ENCODE measurements at places on chromosomes 7 and 10.

DNA sequence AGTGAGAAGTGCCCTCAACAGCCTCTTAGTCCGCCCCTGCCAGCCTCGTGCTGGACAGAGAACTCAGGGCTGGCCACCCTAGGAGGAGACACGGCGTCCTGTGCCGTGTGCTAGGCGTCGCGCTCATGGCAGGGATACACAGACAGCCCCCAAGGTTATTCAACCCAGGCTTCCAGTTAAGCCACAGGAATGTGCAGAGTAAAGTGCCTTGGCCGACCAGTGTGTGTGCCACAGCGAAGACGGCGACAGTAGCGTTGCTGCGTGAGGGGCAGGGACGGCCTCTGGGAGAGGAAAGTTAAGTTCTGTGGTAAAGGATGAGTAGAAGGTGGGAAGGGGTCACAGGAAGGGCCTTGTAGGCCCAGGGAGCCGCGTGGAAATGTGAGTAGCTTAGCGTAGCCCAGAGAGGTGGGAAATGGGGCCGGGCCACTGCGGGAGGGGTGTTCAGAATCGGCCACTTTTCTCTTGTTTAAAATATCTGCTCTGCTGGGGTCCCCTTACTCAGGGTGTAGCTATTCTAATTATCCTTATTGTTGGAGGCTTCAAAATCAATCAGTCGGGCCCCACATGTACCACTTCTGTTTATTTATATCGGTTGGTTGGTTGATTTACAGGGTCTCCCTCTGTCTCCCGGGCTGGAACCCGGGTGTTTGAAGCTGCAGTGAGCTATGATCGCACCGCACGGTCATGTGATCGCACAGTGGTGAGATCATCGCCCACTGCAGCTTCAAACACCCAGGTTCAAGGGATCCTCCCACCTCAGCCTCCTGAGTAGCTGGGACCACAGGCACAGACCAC lies 24.5 kb downstream of the TMEM120A start:
- no peak for DNase-seq

DNA sequence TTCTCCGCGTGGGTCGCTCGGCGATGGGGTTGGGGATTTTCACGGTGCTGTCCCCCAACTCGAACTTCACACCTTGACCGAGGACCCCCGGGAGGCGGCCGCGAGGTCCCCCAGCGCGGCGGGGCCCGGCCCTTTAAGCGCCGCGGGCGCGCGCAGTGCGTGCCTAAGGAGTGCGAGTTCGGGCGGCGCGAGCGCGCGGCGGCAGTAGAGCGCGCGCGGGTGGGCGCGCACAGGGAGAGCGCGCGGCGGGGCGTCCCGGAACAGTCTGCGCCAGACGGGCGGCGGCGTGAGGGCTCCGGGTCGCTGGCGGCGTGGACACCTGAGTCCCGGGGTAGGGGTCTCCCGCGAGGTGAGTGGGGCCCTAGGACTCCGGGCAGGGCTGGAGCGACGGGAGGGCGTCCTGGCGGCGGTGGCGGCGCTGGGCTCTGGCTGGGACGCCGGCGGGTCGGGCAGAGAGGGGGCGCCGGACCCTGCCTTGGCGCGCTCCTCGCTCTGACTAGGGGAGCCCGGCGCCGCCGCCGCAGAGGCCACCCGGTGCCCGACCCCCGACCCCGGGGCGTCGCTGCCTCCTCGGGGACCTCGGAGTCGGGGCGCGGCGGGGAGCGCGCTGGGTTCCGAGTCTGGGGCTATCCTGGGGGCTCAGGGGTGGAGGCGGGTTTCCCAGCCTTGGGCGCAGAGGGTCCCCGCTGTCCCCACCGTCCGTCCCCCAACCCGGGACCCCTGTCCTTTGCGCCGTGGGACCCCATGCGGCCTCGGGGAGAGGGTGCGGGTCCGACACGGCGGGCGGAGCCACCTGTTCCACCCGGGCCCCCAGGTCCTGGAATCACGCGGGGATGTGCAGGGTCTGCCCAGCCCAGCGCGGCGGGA lies at the start of gene PROSER2:
PROSER2 (plus strand) TSS at position 235 of the 867 bp plus-strand sequence. CDS start 28,722 bp downstream, outside the sequence.
- DNase-seq, result peak; percentile 30

- DNase-seq, result no peak
These were observed 35.0 kb downstream of the GNA12 start for GRCh38 chr7:2808891-2809665.

DNA sequence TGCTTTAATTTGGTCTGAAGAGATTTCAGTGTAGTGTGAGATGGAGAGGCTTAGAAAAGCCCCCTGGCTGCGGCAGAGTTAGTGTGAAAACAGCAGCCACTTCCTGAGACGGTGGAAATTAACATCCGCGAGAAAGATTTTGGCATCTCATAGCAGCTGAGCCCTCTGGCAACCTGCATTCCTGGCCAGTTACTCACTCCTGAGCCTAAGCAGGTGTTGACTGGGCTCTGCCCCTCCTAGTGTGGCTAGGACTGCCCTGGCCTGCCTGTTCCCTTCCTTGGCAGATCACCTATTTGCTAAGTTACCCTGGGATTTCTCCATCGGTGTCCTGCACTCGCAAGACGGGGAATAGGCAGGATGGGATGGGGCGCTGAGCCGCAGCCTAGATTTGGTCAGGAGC lies 57.6 kb upstream of the LMTK2 start:
- peak; percentile 74 for DNase-seq

GRCh38 chr7:67380858-67381257 lies 384.2 kb downstream of the TYW1 start:
- DNase-seq, result no peak

- peak; percentile 73 for DNase-seq
These were observed 307.2 kb downstream of the PRPF18 start for GRCh38 chr10:13893926-13894325.

DNA sequence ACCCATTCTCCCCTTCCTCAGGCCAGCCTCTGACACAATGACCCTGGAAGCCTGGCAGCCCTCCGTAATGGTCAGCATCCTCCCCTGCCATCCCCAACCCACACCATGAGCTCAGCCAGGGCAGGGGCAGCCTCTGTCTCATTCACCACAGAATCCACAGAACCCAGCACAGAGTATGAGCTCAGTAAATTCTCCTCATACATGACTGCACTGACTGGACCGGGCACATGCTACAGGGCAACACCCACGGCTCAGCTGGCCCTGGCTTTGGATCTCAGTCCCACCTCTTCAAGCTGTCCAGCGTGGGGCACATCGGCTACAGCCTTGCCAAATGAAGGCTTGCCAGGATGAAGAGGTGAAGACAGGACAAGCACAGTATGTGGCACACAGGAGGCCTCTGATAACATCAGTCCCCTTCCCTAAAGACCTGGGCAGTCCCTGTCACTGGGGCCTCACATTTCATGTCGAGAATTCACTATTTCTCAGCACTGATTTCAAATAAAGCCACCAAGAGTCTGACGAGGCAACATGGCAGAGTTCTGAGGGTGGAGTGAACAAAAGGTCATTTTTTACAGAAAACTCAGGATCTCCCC lies 7.9 kb downstream of the GPRIN2 start:
- peak; percentile 45 for DNase-seq

- DNase-seq, result no peak
These were observed 403.4 kb downstream of the DNAJB9 start for GRCh38 chr7:108973075-108973474.

DNA sequence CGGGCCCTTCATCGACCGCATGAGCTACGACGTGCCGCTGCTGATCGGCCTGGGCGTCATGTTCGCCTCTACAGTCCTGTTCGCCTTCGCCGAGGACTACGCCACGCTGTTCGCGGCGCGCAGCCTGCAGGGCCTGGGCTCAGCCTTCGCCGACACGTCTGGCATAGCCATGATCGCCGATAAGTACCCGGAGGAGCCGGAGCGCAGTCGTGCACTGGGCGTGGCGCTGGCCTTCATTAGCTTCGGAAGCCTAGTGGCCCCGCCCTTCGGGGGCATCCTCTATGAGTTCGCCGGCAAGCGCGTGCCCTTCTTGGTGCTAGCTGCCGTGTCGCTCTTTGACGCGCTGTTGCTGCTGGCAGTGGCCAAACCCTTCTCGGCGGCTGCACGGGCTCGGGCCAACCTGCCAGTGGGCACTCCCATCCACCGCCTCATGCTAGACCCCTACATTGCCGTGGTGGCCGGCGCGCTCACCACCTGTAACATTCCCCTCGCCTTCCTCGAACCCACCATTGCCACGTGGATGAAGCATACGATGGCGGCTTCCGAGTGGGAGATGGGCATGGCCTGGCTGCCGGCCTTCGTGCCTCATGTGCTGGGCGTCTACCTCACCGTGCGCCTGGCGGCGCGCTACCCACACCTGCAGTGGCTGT lies 1.2 kb downstream of the SLC18A3 start:
- no peak for DNase-seq

GRCh38 chr10:49068209-49068608 lies 47.1 kb downstream of the VSTM4 start:
- no peak for DNase-seq

DNA sequence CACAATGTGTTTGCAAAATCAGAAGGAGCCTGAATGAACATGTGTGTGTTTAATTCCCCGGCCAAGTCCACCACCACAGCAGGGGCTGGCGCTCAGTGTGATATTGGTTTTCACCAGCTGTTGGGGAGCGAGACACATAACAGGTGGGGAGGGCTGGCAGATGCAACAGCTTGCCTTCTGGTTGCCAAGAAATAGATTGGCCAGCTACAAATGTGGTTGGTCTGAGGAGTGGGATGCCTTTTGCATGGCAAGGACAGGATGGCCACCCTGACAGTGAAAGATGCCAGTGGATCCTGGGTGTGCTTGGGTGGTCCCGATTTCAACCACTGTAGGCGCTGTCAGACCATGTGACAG lies 292.5 kb upstream of the FZD8 start:
- DNase-seq, result no peak

DNA sequence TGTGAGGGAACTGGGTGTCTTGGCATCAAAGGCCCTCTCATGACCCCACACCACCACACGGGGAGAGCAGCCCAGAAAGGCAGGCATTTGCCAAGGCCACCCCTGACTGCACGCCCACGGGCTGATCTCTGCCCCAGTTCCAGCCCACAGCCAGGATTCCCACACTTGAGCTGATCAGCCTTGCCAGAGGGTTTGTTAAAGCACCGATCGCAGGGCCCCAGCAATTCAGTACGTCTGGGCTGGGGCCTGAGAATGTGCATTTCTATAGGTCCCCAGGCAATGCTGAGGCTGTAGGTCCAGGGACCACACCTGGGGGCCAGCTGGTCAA lies 103.9 kb downstream of the TNS3 start:
- DNase-seq, result peak; percentile 49

GRCh38 chr7:104416866-104417393 lies 88.5 kb downstream of the LHFPL3 start:
- DNase-seq, result no peak

DNA sequence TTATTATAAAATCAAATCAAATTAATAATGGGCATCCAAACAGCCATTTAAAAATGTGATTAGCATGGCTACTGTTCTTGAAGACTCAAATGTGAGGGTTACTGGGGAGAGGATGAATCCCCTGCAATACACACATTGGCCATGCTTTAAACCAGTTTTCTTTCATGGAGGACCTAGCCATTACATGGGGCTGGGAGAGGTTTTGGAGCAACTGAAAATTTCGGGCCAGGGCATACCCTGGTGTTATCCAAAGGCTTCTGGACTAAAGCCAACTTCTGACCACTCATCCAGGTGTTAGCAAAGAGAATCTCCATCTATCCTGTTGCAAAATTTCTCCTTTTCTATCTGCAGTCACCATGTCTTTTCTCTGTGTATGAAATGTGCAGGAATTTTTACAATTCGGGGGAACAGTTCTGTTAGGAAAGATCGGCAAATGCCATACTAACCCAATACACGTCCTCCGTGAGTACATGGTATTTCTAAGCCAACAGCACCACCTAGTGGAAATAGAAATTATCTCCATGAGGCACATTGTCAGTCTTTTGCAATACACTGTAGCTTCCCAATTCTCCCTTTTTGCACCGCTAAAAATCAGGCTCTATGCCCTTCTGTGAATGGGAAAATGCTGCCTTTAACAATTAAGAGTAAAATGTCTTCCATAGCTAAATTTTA lies 47.0 kb upstream of the ZNF107 start:
- DNase-seq, result peak; percentile 45

DNA sequence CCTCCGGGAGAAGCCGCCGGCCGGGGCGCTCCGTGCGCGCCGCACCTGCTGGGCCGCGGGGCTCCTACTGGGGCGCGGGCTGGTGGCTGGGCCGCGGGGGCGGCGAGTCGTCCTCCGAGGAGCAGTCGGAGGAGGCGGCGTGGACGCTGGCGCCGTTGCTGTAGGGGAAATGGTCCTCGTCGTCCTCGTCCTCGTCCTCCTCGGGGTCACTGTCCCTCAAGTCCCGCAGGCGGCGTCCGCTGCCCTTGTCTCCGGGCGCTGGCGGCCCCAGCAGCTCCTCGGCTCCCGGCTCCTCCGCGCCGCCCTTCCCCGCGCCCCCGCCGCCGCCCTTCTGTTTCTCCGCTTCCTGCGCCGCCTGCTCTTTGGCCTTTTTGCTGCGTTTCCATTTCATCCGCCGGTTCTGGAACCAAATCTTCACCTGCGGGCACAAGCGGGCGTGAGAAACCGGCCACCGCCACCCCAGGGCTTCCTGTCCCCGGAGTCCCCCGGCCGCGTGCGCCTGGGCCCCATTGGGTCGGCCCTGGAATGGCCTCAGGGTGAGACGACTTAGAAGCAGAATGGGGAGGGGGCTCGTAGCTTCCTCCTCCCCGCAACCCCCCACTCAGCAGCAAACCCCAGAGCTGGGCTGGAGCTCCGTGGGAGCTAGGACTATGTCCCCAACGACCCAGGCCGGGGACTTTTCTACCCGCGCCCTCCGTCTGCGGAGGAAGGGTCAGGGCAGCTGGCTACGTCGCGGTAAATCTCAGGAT lies 4.8 kb downstream of the MNX1 start:
- no peak for DNase-seq

DNA sequence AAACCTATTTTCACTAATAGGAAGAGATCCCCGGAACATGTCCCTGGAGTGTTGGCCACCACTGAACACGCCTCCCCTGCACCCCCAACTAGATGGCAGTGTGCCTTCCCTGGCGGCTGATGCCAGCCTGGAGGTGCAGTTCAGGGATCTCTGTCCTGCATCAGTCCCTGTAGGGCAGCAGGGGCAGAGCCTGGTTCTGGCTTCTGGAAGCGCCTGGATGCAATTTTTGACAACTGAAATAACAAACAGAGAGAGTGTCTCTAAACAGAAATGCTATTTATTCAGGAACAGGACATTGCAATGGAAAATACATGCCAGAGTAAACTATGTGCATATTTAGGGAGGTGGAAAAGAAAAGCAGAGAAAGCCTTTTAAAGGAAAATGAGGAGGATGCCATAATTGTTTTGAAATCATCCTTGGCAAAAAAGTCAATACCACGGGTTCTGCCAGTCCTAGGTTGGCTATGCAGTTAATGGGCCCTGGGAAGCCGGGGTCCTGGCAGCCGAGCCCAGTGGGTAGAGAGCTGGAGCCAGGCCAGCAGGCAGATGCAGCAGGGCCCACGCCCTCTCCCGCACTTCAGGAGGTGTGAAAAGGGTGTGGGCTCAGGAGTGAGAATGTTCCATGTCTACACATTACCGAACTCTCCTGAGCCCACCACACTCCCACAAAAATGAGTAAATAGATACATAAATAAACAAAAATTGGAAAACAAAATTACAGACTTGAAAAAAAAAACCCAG lies 18.5 kb downstream of the ANTXRL start:
- DNase-seq, result no peak

DNA sequence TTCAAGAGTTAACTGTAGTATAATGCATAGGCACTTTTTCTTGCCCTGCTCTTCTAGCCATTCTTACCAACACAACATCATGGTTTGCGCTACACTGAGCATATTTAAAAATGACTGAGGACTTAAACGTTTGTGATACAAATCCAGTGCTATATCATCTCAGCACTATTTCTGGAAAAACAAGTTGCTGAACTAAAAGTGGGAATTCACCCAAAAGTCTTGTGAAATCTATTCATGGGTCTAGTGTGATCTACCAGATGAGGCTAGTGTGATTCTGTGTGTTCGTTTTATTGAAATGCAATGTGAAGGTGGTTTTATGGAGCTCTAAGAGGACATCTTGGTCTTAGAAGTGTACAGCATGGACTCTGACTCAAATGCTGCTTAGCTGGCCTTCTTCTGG lies 584.6 kb upstream of the POM121L12 start:
- DNase-seq, result no peak

GRCh38 chr7:103981003-103981423 lies 8.4 kb downstream of the RELN start:
- DNase-seq, result no peak

Data from M059J (cell line).